ENCODE measurements at places on chromosomes 2 and 18.

- DNase-seq = peak; percentile 12
These were observed 2.2 kb downstream of the STAMBP start for GRCh38 chr2:73830871-73831401.

- no peak for DNase-seq
These were observed 265.8 kb downstream of the ALK start for GRCh38 chr2:29655391-29656086.

DNA sequence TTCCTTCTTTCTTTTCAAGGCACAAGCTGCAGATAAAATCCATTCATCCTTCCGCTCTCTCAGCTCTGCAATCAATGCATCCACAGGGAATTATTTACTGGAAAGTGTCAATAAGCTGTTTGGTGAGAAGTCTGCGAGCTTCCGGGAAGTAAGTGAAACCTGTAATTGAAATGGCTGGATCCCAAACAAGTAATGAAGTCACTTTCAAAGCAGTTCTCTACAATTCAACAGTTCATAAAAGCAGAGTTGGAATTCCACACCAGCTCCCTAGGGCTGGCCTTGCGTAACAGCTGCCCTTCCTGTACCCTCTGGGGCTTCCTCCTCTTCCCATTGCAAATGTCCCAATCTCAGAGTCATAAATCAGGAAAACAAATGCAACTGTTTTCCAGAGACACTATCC lies 9.6 kb downstream of the SERPINB2 start:
- no peak for DNase-seq

DNA sequence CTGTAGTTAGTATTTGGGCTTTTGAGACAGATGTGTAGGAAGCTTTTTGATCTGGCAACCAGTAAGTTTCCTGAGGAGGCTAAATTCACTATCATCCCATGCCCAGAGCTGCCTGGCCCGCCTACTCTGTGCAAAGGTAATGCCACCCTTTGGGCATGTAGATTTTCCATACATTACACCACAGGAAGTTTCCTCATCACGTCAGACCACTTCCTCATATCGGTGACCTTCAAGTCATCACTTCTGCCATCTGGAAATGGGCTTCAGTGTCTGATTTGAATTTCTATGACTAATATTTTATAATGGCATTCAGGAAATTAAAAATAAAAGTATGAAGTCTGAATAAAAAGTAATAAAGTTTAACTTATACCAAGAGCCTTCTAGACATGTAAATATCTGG lies 825.4 kb downstream of the DCDC2C start:
- DNase-seq = no peak

DNA sequence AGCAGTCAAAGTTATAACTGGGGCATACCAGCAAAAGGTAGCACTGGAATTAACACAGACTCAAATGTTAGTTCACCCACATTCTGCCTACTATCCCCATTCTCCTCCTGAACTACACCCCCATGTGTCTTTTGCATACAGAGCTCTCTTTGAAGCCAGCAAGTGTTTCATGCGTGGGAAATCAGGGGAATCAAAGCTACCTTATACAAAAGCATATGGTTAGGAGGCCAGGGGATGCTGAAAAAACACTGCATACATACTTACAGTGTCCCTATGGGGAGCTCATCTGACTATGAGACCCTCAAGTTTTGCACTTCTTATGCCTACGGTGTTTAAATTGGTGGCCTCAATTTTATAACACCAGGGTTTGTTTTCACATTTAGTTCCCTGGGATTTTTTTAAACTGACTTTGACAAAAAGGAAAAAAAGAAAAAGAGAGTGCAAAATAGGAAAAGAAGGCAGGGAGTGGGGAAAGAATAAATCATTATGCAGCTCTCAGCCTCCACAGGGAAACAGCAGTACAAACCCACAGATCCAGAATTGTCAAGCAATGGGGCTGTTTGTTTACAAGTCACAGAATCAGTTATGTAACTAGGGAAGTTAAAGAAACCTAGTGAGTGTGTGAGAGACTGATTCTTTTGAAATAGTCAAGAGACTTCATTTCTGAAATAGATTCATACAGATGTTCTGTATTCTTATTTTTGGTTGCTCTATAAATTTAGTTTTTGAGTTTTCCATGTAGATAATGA lies 20.1 kb upstream of the PPP3R1 start:
- DNase-seq = no peak

DNA sequence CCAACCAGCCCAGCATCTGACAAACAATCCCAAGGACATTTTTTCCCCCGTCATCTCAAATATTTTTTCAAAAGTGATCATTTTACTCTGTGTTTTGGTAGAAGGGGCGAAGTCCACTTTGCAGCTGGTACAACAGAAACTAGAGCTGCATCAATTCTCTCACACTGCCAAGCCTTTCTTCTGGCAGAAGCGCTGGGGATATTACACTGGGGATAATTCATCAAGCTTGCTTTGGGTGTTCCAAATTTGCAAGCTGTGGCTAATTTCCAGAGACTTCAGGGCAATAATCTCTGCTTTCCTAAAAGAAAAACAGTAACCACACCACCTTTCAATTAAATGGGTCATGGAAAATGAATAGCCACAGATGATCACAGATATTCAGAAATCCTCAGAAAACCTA lies 238.3 kb downstream of the SLC8A1 start:
- no peak for DNase-seq

DNA sequence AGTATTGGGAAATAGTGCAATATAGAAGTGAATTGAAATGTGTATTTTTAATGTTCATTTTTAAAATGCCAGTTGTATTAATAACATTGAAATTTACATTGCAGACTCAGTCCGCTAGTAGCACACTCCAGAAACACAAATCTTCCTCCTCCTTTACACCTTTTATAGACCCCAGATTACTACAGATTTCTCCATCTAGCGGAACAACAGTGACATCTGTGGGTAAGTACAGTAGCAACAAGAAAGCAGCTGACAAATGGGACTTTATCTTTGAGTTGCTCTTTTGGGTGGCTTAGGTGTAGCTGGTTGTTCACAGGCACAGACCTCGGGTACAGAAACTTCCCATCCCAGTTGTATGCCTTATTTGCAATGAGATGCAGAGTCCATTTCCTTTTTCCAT lies 118.2 kb upstream of the IL1R2 start:
- no peak for DNase-seq

DNA sequence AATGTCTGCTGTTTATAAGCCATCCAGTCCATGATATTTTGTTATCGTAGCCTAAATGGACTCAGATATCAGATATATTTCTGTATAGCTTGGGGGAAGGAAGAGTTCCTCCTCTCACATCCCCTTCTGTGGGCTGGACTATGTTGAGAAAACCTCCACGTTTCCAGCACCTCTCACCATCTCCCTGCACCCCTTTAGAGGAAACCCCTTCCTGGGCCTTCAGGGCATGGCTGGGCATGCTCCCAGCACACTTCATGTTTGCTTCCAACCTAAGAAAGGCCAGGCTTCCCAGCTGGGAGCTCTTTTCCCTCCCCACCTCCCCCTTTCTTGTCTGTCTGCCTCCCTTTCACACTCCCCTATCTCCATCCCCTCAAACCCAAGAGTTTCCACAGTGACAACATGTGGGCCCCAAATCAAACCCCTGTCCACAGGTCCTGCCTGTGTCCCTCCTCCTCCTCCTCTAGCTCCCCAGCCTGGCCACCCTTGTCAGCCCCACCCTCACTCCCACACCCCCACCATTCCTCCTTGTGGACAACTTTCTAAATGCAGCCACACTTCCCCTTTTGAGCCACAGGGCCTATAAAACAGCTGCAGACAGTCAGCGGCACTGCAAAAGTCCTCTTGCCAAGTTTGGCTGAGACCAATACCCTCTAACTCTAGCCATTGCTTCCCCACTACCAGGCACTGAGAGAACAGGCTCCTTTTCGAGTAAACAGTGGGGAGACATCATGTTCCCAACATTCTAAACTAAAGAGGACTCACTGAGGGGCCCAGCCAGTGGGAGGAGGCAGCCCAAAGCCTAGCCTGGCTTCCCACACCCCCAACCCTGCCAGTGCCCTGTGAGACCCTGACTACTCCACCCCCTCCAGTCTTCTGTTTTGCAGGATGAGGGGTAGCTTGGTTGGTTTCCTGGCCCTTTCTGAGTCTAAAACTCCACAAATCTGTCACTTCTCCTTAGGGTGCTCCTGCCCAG lies 120.5 kb downstream of the ZFP36L2 start:
- no peak for DNase-seq

DNA sequence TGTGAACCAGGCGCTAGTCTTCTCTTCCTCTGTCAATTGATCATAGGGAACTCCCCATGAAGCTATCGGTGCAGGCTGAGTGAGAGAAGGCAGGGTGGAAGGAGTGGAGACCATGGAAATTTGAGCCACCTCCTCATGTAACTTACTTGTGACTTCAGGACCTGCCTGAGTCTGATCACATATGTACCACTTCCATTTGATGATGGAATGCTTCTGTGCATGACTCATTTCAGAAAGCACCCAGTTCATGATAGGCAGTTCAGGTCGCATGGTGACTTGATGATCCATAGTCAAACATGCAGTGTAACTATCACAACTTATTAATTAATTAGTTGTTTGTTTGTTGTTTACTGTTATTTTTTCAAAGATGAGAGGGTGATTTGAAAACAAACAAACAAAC lies 1296.7 kb downstream of the SUCLG1 start:
- no peak for DNase-seq

GRCh38 chr18:80231616-80232015 lies 15.7 kb downstream of the PARD6G start:
- DNase-seq = no peak

DNA sequence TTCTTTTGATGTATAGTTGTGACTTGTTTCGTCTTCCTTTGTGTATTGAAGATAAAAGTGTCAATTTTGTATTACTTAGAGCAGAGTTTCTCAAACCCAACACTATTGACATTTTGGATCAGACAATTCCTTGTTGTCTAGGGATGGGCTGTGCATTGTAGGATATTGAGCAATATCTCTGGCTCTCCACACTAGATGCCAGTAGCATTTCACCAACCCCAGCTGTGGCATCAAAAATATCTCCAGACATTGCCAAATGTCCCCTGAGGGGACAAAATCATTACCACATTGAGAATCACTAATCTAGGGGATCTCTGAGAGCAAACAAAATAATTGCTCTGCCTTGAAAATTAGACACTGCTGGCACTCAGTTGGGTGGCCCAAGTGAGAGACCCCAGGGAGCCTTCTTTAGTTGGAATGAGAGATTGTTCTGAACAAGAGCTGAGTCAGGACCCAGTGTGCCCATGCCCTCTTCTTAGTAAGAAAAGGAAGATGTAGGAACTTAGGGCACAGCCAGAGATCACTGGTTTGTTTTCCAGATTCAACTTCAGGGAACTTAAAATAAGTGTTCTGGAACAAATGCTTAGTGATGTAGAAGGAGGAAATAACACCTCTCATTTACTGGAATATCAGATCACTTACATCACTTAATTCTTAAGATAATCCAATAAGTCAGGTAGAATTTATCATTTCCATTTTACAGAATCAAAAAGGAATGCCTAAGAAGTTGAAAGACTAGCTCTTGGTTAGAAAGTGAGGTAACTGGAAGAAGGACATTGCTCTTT lies 466.6 kb upstream of the TNP1 start:
- no peak for DNase-seq

- DNase-seq = peak; percentile 55
These were observed 1.2 kb downstream of the SERTAD2 start for GRCh38 chr2:64652231-64653108.

- no peak for DNase-seq
These were observed 220.8 kb downstream of the CDH2 start for GRCh38 chr18:27956001-27956640.

DNA sequence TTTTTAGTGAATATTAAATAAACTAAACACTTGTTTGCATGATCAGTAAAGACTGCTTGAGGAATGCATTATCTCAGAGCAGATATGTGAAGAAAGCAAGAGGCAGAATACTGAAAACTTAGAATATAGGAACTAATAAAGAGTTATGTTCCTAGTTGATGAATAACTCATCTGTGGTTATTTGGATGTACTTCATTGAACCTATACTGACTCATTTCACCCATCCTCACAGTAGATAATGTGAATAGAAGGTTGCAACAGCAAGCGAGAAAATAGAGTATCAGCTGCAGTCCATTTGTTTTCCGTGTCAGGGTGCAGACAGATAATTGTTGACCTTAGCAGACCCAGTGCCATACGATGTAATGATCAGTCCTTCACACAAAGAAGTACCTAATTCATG lies 945.7 kb upstream of the LRRTM1 start:
- no peak for DNase-seq

DNA sequence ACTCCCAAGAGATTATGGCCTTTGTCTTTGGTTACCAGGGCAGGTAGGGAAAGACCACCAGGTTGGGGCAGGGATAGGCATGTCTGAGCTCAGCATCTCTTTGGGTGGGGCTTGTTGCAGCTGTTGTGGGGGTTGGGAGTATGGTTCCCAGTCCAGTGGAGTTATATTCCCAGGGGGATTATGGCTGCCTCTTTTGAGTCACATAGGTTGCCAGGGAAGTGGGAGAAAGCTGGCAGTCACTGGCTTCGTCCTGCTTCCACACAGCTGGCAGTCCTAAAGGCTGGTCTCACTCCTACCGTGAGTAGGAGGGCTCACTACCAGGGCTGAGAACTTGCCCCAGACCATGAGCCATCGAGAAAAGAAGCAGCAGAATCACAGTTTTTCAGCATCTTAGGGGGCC lies 79.1 kb downstream of the LYPD6 start:
- DNase-seq = no peak

DNA sequence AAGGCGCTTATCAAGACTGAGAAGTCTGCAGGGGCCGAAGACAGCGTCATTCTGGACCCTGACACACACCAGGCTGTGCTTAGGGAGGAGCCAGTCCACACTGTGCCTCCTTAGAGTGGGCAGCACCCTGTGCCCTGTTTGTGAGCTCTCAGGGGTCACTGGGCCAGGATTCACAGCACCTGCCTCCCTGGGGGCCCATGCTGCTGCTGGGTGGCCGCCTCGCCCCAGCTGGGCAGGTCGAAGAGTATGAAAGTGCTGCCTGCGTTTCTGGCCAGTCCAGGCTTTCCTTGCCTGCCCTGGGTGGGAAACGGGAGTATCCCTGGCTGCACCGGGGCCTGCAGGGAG lies 15.4 kb upstream of the GPR55 start:
- DNase-seq = no peak

All from endothelial cell of umbilical vein (primary cell).